NCI-H1694 (cell line): ENCODE measurements at places on chromosomes 12 and 14.
A peak's percentile ranks its signal among the peaks of the same experiment; 100 is the strongest.

- no peak for DNase-seq
These were observed 12.4 kb downstream of the CLEC1A start for GRCh38 chr12:10086387-10086786.

DNA sequence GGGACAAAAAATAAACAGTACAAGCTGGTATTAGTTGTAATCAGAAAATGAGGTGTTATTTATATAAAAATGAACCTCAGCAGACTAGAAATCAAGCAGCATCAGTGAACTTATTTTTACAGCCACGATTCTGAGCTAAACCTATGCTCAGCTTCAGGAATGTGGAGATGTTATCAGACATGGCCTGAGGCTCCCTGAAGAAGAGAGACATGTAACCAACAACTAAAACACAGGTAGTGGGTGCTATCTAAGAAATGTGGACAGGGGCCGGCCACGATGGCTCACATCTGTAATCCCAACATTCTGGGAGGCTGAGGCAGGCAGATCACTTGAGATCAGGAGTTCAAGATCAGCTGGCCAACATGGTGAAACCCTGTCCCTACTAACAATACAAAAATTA, 534.3 kb downstream of the VRK1 start:
- no peak for DNase-seq

DNA sequence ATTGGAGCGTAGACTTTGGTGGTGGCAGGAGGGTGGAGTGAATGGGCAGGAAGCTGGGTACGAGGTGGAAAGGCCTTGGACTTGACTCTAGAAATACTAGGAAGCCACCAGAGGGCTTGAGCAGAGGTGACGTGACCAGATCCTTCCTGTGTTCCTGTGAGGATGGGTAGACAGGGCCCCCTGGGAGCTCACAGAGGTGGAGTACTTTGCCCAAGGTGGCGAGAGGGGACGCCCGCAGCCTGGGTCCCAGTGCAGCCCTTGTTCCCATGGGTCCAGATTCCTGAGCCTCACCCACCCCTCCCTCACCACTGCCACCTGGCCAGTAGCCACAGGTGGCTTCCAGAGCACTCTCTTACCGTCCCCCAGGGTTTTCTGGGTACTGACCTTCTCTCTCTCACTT, 89.8 kb downstream of the KIF26A start:
- DNase-seq, result no peak

DNA sequence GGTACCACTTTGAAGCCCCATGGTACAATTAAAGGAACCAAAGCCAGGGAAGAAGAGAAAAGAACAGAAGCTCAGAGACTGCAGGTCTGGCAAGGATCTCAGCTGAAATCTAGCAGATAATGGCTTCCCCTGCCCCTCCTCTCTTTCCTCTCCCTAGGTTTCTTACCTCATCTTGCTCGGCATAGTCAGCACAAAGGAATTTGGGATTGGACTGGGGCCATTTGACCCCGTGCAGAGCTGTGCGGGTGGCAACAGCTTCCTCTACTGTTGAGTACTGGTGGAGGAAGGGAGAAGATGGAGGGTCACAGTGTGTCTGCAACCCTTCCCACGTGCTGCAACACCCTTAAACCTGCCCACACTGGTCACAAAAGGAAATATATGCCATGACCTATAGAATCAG, 4.7 kb upstream of the CDH24 start:
- no peak for DNase-seq

DNA sequence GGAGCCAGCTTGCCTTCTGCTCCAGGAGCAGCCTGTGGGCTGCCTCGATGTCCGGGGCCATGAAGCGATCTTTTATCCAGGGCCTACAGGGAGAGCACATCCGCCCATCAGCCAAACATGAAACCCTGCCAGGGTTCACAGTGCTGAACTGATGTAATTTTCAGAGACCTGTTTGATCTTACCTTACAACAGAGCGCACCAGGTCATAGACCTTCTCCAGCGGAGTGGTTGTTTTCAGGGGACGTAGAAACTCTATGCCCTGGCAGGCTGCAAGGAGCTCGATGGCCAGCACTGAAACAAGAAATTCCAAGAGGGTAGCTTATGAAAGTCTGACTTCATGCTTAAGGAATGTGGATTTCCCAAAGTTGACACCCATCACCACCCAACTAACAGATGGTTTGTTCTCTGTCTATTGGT, 19.7 kb downstream of the HAL start:
- no peak for DNase-seq

DNA sequence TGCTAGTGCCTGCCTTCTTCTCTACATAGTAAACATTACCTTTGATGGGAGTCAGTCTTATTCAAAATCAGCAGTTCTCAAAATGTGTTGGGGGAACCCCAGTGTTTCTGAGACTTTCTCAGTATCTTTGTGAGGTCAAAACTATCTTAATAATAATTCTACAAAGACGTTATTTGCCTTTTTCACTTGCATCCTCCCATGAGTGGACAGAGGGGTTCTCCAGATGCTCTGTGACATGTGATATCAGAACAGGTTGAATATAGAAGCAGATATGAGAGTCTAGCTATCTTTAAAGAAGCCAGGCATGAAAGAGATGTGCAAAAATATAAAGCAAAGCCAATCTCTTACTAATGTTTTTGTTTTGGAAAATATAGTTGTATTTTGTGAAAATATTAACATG, 144.7 kb downstream of the KTN1 start:
- no peak for DNase-seq

DNA sequence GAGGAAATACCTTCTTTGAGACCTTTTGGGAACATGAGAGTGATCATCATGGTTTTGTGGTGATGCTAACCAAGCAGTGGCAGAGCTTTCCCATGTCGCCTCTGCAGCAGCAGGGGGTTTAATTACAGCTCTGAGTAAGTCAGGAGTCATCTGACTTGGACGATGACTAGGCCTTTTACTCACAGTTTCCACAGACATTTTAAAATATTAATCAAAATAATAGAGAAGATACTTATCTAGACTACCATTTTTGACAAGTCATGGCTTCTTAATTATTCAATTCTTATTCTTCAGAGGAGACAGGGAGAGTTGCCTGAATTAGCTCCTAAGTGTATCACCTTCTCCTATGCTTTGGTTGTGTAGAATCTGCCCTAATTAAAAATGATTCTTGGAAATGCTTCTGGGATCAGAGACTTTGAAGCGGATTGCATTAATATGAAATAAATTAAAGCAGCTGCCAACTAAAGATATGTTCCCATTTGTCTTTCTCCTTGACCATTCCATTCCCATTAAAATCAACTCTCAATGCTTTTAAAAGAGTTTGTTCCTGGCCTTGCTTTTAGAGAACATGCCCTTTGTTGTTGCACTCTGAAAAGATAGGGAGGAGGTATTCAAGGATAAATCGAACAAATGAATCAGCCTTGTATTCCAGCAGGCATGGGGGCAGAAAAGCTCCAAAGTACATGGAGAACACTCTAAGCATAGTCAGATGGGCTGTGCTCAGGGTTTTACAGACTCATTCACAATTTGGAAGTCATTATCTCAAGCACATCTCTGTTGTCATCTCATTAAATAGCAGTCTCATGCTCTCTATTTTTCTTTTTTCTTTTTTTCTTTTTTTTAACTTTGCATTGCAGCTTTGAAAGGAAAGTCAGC, 7.7 kb upstream of the IFNG-AS1 start:
- peak; percentile 14 for DNase-seq
